ENCODE measurements at places on chromosomes 1 and 21.

- DNase-seq: no peak
These were observed 121.9 kb upstream of the BMP8A start for GRCh38 chr1:39369565-39369964.

GRCh38 chr1:36083635-36084496 is at the start of gene TEKT2:
Gene TEKT2 (plus strand): TSS chr1:36084094. CDS start chr1:36084922, 828 bp downstream.
- no peak for DNase-seq

DNA sequence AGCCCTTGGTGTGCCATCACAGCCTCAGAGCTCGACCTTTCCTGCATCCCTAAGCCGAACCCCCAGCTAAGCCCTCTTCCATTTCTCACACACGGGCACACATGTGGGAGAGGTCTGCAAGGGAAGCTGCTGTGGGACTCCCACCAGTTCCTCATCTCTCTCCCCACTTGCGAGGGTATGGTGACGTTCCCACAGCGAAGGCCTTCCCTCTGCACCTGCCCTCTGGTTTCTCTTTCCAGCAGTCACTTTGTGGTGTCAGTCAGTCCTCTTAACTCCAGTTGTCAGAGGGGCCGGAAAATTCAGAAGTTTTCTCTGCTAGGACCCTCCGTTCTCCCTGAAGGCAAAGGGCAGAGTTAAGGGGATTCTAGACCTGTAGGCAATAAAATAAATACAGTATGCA is 5.5 kb upstream of the STK40 start:
- DNase-seq: no peak

DNA sequence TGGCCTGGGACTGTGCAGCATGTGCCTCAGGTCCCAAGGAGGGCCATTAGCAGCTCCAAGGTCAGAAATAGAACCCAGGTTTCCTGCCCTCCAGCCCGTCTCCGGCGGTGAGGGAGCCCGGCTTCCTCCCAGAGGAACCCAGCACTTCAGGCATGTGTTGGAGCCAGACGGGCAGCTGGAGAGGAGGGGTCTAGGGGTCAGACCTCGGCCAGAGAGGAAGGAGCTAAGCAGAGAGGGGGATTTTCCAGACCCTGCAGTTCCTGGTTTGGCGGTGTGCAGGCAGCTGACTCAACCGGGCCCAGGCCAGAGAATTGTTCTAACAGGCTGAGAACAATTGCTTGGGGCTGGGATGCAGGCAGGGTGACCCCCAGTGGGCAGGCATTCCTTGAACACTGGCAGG is 37.1 kb downstream of the HSPG2 start:
- DNase-seq: no peak

DNA sequence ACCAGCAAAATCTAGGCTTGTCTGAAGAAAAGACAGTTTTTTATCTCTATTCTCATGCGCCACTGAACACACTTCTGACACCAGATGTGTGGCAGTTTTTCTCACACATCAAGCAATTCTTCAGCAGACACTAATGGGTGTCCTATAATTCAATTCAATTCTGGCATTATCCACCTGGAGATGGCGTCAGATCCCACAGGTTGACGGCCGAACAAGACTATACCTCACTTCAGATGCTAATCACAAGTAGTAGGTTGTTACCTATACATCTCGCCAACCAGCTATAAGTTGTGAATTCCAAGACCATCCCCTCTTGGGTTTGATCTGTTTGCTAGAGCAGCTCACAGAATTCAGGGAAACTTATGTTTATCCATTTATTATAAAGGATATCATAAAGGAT is 89.9 kb upstream of the ARTN start:
- no peak for DNase-seq

GRCh38 chr1:208007319-208007937 is 96.5 kb upstream of the CD34 start:
- no peak for DNase-seq

DNA sequence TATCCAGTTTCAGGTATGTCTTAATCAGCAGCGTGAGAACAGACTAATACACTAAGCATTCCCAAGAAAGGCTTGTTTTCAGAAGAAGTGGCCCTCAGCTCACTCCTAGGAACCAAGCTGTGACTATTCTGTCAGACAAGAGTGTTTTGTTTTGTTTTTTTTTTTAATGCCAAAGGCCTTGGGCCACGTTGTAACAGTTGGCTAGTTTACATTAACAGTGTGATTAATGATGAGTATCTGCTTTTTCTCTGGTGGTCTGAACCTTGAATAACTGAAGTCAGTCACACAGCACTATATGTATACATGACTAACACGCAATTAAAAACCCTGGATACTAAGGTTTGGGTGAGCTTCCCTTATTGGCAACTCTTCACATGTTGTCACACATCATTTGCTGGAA is 21.9 kb downstream of the DPYD start:
- no peak for DNase-seq

DNA sequence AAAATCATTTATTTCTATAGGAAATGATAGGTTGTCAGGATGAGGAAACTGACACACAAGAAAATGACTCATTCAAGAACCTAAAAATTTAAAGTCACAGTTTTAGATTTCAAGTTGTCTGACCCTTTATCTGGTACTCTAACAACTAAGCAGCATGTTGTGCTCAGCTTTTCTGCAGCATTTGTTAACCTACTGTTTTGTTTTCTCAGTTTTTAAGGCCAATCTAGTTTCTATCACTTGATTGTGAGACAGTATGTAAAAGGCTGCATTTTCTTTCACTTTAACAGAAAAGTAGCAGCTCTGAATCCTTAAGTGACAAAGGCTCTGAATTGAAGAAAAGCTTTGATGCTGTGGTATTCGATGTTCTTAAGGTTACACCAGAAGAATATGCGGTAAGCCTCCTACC is 59.1 kb downstream of the RALGPS2 start:
- DNase-seq: no peak

GRCh38 chr1:48285525-48285924 is 63.0 kb downstream of the SLC5A9 start:
- no peak for DNase-seq

DNA sequence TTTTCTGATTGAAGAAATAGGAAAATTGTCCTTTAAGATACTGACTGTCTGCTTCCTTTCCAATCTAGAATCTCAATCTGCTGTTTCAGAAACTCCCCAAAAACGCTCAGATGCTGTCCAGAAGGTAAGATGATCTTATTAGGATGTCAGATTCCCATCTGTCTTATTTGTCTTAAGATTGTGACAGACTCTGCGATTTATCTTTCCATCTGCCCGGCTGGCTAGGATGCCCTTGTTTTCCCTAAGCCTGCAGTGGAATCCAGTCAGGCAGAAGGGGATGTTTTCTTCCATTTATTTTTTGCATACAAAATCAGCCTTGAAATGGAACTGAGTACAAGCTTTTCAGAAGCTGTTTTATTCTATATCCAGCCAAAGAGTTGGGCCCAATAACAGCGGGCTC is 96.5 kb downstream of the FMN2 start:
- no peak for DNase-seq

GRCh38 chr1:216183454-216183853 is 239.8 kb downstream of the USH2A start:
- DNase-seq: no peak

DNA sequence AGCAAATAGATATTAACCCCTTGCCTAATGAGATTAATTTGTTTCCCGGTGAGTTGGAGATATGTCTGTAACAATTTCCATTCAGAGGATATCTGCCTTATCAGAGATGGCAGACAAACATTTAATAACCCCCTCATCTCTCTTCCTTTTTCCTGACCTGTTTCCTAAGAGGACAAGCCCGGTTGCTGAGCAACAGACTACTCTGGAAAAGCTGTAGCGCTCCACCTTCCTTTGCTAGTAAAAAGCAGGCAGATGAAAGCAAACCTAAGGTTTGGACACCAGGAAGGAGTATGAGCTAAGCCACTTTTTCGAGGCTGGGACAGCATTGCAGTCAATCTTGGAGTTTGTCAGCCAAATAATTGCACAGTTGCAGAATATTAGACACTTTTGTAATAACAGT is 82.4 kb downstream of the RGS21 start:
- no peak for DNase-seq

DNA sequence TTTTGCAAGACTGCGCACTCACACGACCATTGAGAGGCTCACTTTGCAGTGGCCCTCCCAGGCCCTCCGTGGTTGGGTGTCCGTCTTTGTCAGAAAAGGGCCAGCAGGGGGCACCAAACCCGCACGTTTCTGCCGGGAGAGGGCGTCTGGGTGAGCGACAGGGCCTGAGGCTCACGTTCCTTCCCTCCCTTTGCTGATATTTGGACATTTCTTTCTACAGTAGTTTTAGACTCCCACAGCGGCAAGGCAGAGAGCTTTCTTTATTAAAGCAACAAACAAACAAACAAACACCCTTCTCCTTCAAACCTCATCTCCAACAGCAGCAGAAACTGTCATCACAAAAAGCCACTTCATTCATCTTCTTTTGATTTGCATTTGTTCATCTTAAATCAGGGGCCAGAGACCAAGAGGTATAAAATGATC is 79.2 kb upstream of the WDR26 start:
- peak; percentile 77 for DNase-seq

- no peak for DNase-seq
These were observed 22.8 kb downstream of the NEK7 start for GRCh38 chr1:198179556-198179981.

- no peak for DNase-seq
These were observed 1.7 kb upstream of the ADAMTS4 start for GRCh38 chr1:161200421-161200991.

DNA sequence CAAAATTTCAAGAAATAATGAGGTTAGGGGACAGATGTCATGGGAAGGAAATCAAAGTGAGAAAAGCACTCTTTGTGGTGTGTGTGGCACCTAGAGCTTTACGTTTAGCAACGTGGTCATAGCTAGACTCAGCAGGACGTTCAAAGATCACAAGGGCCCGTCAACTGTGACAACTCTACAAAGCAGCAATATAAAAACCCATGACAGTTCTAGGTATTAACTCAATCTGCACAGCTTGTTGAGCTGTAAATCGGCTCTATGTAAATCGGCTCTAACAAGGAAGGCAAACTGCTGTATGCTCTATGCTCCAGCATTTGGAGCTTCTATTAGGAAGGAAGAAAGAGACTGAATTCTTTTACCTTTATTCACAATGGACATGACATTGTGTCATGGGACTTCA is 64.8 kb downstream of the TP53BP2 start:
- DNase-seq: no peak

DNA sequence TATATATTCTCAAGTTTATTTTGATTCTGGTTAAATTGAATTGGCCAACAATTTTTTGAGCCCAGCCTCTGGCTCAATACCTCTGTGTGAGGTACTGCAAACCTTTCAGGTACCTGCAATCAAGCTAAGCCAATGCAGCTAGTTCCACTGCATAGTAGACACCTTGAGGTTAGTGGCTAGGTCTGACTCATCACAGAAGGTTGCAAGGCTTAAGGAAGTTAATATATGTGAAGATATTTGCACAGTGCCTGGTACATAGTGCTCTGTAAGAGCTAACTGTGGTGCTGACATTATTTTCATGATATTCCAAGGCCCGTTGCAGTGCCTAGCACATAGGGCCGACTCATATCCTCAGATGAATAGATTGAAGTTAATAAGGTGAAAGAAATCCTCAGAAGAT is 330.5 kb upstream of the KAZN start:
- DNase-seq: no peak

- no peak for DNase-seq
These were observed 6.3 kb upstream of the HHIPL2 start for GRCh38 chr1:222554177-222554576.

GRCh38 chr1:116945421-116945820 is 35.7 kb downstream of the PTGFRN start:
- DNase-seq: no peak

DNA sequence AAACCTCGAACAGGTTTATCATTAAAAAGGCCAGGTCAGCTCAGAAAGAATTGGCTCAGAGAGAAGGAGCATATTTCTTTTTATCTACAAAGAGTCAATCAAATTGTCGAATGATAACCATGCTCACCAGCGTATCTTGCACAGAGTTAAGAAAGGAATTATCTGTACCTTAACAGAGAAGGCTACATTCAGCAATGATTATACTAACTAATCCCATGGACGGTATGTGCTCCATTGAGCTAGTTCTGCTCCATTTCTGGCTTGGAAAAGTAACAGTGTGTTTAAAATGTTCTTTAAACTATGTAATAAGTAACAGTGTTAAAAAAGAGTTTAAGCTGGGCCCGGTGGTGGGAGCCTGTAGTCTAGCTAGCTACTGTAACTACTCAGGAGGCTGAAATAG is 4.2 kb downstream of the UBR4 start:
- DNase-seq: no peak

- no peak for DNase-seq
These were observed 6.5 kb downstream of the CNTN2 start for GRCh38 chr1:205049479-205049878.

GRCh38 chr1:24526940-24527542 is 24.4 kb downstream of the RCAN3 start:
- DNase-seq: no peak

GRCh38 chr1:168341483-168341975 is 60.9 kb downstream of the TBX19 start:
- no peak for DNase-seq

GRCh38 chr1:219075121-219075879 is 98.4 kb upstream of the LYPLAL1 start:
- DNase-seq: no peak

DNA sequence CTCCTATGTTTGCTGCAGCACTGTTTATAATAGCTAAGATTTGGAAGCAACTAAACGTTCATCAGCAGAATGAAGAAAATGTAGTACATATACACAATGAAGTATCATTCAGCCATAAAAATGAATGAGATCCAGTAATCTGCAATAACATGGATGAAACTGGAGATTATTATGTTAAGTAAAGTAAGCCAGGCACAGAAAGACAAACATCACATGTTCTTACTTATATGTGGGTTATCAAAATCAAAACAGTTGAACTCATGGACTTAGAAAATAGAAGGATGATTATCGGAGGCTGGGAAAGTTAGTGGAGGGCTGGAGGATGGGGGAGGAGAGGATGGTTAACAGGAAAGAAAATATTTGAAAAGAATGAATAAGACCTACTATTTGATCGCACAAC is 1017.6 kb downstream of the KCNT2 start:
- no peak for DNase-seq

GRCh38 chr1:151492120-151492519 is 19.1 kb upstream of the CGN start:
- no peak for DNase-seq

GRCh38 chr1:206708058-206708457 is 23.4 kb downstream of the MAPKAPK2 start:
- no peak for DNase-seq

DNA sequence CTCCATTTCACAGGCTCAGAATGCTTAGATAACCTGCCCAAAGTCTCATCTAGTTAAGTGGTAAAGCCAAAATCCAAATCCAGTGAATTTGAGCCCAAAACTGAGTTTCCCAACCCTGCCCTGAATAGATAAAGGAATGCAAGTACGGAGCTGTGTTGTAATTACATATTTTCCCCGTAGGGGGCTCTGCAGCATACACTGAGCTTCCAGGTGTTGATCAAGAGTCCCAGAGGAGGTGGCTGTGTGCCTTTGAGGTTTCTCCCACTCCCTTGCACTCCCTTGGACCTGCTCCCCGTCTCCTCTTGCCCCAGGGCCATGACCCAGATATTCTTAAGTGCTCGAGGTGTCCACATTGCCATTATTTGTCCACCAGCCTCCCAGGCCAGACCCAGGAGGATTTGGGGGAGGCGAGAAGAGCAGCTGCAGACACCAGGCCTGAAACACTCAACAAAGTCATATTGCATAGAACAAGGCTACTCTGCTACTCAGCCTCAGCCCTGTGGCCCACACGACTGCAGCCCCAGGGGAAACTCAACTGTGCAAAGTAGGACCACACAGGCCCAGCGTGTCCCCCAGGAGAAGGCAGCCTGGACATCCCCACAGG is 18.4 kb upstream of the LY9 start:
- no peak for DNase-seq

GRCh38 chr1:182203191-182203875 is 141.8 kb upstream of the ZNF648 start:
- DNase-seq: no peak

GRCh38 chr1:54517496-54517895 is 30.5 kb upstream of the ACOT11 start:
- no peak for DNase-seq

All from stimulated activated CD8-positive, alpha-beta memory T cell treated with anti-CD3 and anti-CD28 coated beads, Interleukin-4, amount 100 ng/mL, for 1 hour (primary cell).